ENCODE measurements at places on chromosomes 12 and 14.

DNA sequence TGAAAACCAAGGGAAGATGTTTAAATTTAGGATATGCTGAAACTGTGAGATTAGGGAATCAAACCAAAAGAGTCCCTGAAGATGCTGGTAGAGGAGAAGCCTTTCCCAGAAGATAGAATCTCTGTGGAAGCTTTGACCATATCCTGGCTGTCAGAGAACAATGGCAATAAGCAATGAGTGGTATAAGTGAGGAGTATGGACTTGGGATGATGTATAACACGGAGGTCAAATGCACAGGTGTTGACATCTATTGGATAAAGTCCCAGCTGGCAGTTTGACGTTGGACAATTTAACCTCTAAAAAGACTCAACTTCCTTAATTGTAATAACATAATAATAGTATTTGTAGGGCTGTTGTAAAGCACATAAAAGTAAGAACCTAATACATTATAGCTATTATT lies 30.1 kb upstream of the CLEC14A start:
- no peak for DNase-seq

DNA sequence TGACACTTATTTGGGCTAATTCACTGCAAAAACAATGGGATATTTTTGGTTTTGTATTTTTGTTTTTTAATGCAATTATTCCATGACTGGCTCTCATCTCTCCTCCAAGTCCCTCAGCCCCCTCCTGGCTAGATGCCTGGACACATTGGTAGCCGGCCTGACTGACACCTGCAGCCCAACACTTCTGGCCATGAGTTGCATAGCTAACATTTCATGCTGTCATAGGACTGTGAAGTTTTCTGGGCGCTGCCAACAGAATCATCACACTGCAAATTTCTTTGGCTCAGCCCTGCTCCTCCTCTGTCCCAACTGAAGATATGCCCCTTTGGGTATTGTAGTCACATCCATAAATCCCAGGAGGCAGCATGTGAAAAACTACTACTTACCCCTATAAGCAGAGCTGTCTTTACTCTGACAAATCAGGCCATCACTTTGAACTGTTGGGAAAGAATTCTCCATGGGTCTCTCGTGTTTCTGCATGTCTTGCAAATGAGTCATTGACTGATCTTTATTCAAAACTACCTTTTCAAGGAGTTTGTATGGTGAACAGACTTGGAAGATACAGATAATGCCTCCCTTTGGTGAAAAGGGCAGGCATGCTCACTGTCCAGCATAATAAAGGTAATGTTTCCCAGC lies 126.7 kb upstream of the LGR5 start:
- DNase-seq = no peak

GRCh38 chr12:40525054-40525453 lies 167.2 kb upstream of the CNTN1 start:
- DNase-seq = no peak

DNA sequence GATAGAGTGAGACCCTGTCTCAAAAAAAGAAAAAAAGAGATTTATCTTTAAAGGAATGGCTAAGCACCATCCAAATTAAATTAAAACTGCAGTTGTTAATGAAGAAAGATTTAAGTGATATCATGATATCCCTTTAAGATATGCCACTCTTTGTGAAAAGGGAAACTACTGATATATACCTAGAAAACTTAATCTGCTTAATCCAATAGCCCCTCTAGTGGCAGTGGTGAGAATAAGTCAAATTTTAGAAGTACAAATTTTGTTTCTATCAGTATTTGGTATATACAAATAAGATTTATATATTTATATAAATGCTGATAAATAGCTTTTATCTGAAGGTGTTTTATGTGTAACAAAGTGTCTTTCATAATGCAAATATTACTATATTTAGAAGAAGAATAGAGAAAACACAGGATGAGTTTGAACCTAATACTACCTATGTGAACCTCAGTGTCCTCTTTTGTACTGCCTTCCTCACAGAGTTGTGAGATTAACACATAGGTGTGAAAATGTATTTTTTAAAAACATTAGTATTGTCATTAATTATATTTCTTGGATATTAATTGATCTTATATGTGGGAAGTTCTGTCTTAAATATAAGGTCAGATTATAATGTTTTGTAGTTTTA lies 51.4 kb upstream of the GARIN2 start:
- no peak for DNase-seq

DNA sequence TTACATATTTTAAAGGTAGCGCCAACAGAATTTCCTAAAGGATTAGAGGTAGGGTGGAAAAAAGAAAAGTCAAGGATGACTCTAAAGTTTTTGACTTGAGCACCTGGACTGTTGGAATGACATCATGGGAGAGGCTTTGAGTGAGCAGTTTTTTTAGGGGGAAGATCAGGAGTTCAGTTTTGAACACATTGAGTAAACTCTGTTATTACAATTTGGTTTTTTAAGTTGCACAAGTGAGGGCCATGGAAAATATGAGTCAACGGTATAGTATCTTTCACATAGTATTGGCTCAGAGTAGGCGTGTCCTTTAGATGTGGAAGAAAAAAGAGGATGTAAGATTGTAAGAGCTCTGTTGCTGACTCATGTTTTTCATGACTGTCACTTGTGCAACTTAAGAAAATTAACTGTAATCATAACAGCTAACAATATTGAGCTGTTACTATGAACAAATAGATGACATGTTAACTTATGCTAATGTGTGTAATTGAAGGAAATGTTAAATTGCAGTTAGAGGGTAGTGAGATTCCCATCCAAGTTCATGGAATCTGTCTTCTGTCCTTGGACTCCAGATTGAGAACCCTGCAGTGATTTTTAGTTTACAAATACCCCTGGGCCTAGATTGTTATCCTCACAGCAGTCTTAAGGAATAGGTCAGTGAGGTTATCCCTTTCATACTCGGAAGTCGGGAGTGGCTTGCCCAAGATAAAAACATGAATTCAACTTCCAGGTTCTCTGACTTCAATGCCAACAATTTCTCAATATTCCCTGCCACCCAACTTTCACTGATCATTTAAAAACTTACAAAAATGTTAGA lies 48.2 kb upstream of the ATP2B1 start:
- DNase-seq = peak; percentile 4

DNA sequence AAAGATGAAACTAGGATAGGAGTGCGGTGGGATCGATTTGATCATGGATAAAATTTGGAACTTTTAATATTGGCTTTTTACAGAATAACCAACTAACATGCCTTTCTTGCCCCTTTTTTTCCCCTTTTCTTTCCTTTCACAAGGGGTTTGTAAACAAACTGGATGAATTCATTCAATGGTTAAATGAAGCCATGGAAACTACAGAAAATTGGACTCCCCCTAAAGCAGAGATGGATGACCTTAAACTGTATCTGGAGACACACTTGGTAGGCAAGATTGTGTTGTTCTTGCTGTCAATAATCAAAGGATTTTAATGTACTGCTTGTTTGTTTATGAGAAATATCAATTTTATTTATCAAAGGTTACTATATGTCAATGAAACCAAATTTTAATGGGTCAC lies 247.9 kb downstream of the AKAP6 start:
- DNase-seq = no peak

GRCh38 chr12:4719821-4720636 lies at the start of gene GALNT8:
GALNT8 (plus strand) TSS chr12:4720400; CDS start chr12:4720678, 278 bp downstream.
- no peak for DNase-seq

DNA sequence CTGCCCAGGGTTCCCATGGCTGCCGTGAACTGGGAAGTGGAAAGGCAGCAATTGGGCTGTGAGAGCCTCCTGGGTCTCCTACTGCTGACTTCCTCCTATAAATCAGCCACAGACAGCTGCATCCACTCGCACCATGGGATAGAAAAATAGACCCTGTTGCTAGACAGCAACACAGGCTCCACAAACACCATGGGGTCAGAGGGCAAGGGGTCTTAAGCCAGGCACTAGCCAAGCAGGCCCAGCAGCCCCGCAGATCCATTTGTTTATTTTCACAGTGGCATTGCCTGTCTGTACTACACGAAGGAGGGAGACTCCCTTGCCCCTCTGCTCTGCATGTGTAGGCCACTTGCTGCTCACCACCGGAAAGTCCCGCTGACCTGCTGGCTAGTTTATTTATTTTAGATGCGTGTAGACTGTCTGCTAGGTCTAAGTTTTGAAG lies 139.8 kb downstream of the DACT1 start:
- DNase-seq = no peak

DNA sequence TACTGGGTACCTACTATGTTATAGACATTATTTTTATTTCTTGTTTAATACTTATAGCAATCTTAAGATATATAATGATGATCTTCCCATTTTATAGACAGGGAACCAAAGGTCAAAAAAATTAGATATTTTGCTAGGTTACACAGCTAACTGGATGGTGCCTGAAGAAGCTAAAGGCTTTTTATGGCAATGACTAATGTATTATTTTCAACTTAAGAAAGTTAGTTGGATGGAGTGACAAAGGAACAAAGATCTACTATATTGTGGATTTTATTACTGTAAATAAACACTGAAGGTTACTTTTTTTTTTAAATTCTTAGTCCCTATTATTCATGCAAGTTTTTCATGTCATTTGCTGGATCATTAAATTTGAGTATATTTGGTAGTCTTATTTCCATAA lies 227.9 kb downstream of the GPHN start:
- no peak for DNase-seq

GRCh38 chr12:127282786-127283565 lies 984.0 kb upstream of the TMEM132C start:
- no peak for DNase-seq

- no peak for DNase-seq
These were observed 949 bp upstream of the SDR9C7 start for GRCh38 chr12:56935157-56935556.

GRCh38 chr14:85873006-85873405 lies 343.1 kb downstream of the FLRT2 start:
- no peak for DNase-seq

GRCh38 chr12:25197608-25198007 lies 2.6 kb downstream of the ETFRF1 start:
- DNase-seq = no peak

DNA sequence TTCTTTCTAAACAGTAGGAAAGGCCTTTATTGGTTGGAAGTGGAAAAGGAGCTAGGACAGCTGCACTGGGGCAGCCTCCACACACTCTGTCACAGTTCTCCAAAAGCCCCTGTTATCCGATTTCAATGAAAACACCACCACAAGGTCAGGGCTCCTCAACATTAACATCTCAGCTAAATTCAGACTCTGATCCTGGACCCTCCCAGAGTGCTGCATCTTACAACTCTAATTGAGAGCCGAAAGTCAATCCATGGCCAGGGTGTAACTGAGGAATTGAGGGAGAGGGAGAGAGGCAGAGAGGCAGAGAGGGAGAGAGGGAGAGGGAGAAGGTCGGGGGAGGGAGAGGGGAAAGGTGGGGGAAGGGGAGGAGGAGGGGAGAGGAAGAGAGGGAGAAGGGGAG lies 32.1 kb downstream of the DICER1 start:
- no peak for DNase-seq

- DNase-seq = no peak
These were observed 329.0 kb downstream of the TMEM121 start for GRCh38 chr14:105855246-105855892.

- no peak for DNase-seq
These were observed 185.5 kb upstream of the FAR2 start for GRCh38 chr12:28963554-28963953.

DNA sequence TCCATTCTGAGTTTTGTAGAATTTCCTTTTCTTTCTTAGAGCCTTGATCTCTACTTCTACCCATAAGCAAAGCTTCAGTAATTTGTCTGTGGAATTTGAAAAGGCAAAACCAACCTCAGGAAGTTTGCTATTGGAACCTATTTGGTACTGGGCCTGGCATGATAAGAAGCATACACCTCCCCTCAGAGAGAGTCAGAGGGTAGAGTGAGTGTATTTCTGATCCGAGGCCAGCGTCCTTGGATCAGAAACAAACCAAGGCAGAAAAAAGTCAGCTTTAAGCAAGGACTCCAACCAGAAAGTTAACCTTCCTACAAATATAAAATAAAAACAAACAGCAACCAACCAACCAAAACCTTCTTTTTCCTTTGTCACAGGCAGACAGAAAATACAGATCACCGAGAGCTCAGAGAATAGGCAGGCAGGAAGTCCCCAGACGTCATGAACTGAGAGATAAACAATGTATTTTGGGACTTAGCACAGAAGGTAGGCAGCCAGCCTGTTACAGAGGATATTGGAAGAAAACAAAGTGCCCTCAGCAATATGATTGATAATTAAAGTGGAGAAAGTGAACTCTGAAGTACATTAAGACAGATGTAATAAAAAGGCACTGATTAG lies 141.5 kb downstream of the NEDD1 start:
- DNase-seq = no peak

DNA sequence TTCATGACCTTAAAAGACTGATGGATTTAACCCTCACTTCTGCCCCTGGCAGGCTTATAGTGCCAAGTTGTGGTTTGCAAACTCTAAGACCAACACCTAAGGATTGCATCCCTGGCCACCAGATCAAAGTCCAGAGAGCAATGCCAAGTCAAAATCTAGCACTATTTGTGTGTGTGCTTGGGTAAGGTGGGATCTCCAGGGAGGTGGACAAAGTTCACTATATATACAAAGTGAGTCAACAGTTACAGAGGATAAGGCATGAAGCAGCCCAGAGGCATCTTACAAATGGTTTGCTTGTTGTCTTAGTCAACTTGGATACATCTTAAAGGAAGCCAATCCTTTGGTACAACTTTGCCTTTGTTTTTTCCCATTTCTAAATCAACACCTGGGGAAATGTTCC lies 137.3 kb downstream of the MSRB3 start:
- no peak for DNase-seq

DNA sequence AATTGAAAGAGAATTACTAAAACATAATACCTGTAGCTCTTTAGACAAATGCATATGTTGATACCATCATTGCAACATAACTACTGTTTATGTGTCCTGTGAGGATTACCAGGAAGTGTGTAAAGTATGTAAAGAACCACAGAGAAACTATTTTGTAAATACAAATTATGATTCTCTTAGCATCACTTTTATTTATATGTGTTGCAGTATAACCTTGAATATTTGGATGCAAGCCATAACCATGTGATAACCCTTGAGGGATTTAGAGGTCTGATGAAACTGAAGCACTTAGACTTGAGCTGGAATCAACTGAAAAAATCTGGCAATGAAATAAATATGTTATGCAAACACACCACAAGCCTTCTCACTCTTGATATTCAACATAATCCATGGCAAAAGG lies 77.5 kb downstream of the LRRC9 start:
- no peak for DNase-seq

DNA sequence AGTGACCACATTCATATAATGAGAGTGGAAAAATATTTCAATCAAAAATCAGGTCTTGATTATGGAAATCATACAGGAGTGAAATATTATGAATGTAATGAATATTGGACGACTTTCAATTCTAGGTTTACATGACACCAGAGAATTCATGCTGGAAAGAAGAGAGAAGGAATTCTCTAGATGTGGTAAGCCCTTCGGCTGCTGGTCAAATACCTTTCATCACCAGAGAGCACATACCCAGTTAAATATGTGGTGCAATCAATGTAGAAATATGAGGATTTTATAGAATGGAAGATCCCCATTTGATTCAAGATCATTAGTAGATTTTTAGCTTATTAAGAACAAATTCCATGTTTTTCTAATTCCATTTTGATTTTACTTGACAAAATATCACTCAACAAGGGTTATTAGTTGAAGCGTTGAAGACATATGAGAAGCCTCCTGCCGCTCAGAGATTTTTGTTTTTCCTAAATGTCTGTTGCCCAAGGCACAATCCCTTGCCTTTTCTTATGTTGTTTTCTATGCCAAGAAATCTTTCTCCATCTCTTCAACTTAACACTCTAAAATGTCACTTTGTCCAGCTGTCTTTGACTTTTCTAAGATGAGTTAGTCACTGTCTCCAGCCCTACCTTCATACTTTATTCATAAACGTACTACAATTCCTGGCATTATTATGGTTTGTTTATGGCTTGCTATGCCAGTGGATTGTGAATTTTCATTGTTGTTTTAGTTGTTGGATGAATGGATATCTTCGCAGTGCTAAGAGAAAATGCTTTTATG lies 72.8 kb upstream of the ZDHHC17 start:
- DNase-seq = no peak
